ENCODE measurements at places on chromosomes 1 and 21.

GRCh38 chr1:109716121-109716520, 4.1 kb downstream of the GSTM5 start:
- DNase-seq: no peak

GRCh38 chr1:160136121-160136925, 15.1 kb upstream of the ATP1A4 start:
- no peak for DNase-seq

- no peak for DNase-seq
These were observed 12.0 kb upstream of the GIPC2 start for GRCh38 chr1:78033797-78034172.

DNA sequence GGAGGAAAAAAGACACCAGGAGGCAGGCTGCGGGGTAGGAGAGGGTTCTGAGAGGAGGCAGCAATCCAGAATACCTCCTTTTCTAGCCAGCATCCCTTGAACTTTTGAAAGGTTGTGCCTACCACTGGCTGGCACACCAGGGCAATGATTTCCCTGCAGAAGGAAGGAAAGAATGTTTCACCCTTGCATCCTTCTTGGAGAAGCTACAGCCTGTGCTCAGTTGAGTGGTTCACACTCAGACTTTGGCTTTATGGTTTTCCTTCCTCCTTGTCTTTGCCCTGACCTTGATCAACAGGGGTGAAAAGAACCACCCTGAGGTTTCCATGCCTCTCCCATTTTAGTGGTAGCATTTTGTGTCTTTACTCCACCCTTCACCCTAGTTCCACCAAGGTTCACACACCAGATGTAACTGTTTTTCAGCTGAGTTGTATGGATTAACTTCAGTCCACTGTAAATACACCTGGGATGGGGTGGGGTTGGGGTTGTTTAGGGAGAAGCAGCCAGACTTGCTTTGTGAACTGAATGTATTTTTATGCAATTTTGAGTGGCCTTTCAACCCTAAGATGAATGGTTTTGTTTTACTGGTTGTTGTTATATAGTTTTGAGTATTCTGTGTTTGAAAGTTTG, 122.3 kb downstream of the SYT2 start:
- DNase-seq: no peak
